ENCODE measurements at places on chromosomes 1 and 21.

DNA sequence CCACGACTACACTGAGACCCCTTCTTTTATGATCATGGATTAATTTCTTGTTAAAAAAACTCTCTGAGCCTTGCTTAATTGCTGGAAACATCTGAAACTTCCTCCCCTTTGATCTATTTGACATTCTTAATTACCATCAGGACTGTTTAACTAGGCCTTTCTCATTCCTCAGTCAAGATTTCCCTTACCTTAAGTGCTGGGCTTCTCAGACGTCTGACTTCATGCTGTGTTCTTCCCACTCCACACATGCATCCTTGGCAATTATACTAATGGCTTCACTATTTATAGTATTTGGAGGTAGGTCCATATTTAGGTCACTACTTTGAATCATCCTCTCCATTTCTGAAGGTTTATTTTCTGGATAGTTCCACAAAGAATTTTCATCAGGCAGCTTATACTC, 341.3 kb upstream of the TMPRSS15 start:
- no peak for DNase-seq

DNA sequence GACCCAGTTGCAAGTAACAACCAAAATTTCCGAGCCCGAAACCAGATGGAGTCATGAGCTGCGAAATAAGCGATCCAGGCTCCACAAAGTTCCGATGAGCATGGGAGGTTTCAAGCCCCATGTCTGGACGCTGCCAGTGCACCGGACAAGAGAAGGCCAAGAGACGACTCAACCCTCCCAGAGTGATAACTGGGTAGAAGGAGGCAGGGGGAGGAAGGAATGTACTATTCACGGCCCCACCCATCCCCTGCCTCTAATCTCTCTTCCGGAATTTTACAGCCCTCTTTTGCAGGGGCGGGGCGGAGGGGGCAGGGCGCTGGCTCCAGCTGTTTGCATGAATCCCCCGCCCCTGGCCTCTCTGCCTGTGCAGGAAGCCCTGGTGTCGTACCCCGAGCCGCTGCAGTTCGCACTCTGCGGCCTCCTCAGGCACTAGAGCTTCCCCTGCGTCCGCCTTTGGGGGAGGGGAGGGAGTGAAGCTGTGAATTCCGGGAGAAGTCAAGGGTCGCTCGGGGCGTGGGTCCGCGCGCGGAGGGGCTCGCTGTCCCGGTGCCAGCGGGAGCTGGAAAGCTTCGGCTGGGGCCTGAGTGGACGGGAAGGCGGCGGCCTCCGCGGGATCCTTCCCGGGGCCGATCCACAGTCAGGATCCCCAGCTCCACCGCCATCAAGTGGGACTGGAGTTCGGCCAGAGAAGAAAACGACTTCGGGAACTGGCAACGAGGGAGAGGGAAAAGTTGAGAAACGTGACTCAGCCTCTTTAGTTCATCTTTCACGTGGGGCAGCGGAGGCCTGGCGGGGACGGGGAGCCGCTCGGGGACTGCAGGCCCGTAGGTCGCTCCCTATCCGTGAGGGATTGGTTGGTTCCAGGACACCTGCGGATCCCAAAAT, 6.3 kb upstream of the PTP4A2 start:
- no peak for DNase-seq

DNA sequence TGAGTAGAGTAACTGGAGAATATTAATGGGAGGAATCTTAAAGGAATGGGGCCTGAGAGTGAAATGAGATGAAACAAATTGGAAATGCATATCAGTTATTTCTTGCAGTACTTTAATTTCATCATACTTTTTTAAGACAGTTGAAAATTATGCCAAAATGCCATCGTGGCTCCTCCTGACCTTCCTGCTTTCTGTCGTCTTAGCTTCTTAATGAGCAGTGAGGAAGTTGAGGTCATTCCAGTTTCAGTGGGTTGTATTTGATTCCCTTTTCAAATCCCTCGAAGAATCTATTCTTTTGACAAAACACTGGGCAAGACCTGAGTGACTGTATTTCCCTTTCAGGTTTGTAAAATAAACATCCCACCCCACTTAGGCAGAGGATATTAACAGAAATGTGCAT, 134.9 kb upstream of the MAP1LC3C start:
- no peak for DNase-seq

DNA sequence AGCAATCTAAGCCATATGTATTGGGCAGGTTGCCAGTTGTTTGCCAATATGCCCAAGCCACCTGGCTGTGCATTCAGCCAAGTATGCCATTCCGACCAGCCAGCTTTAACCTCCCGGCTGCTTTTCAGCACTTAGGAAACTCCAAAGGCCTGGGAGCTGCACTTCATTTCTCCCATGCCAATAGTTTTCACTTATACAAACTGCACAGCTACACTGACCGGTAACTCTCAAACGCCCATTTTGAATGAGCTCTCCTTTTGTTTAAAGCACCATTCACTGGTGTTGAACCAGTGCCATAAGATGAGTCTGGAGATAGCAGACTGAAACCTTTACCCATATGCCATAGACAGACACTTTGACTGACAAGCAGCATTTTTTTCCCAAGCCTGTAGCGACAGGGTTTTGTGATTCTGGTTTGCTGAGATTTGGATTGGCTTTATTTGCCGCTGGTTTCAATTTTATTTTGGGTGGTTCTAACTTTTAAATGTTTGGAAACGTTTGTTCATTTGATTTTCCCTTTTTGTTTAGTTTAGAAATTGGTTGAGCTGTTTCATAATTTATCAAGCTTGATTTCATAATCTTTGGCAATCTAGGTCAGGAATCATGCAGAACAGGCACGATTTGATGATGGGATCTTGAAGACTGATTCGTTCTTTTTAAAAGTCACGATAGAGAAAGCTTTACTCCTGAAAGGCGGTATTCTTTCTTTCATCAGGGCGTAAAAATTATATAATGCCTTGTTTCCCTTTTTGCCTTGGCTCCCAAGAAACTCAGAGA, 144.6 kb downstream of the NFIA start:
- DNase-seq = peak; percentile 60

- DNase-seq = no peak
Observed at GRCh38 chr1:231926340-231926739, 299.8 kb downstream of the DISC1 start.

GRCh38 chr1:58456470-58456869, 90.1 kb downstream of the OMA1 start:
- DNase-seq = no peak

DNA sequence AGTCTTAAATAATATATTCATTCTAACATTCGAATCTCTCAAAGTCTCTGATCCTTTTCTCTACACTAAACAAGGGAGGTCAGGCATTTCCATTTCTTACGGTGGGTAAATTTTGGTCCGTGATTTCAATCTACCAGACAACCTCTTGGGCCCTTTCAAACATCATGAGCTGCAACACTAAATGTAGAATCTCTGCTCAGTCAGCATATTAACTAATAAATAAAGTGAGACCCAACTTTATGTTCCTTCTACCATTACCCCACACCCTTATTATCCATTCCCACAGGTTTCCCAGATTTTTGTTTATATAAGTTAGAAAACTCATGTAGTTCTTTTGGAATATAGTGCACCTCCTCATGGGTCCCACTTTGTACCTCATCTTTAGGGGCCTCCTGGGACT, 24.9 kb downstream of the SLAMF7 start:
- no peak for DNase-seq

- no peak for DNase-seq
Observed at GRCh38 chr1:212381397-212382035, 33.2 kb downstream of the PACC1 start.

DNA sequence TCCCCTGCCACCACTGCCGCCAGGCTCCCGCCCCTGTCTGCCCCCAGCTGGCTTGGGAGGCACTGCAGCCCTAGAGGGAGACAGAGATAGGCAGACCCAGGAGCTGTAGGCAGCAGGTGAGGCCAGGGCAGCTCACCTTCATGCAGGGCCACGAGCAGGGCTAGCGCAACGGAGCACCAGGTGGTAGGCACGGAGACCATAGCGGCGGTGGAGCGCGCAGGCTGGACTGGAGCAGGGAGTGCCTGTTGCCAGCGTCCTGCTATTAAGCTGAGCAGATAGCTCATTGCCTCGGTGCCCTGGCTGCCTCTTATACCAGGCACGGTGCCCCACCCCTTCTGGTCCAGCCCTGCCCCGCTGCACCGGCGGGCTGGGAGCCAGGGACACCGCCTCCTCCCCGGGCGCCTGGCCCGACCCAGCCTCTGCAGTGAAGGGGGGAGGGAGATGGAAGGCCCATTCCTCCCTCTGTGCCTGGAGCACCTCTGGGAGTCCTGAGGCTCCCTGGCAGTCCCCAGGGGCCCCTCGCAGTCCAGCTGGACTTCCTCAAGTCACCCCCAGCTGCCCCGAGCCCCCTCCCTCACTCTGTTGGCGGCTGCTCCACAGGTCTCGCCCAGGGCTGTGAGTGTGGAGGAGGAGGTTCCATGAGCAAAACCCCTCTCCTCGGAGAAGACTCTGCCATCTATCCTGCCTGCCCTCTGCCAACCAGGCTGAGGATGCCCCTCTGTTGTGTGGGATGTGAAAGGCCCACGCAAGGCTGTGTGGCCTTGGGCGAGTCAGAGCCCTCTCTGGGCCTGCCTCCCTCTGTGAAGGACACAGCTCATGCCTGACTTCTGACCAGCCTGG, at the start of gene EDN2:
Gene EDN2, minus strand, starts transcription at position 282 of the 840 bp plus-strand sequence. Its CDS starts 82 bp downstream, at position 200.
- DNase-seq = peak; percentile 85

- peak; percentile 17 for DNase-seq
Observed at GRCh38 chr1:215568299-215568692, 1.2 kb downstream of the KCTD3 start.

GRCh38 chr1:77582905-77583304, 99.6 kb downstream of the ZZZ3 start:
- DNase-seq = no peak

DNA sequence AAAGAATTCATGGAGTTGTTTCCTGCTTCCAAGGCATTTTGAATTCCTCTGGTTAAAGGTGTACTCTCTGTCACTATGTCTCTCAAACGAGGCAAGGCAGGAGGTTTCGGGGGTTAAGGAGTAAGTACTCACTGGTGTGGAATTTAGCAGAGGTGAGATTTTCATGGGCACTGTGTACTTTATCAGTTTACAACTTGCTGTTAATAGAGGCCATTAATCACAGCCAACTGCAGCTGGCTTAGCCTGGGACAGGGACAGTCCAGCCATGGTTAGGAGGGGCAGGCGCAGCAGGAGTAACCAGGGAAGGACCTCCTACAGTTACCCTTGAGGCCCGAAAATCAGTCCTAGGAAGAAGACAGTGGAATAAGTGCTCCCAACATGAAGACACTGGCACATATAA, 18.1 kb upstream of the TMEM9 start:
- no peak for DNase-seq

DNA sequence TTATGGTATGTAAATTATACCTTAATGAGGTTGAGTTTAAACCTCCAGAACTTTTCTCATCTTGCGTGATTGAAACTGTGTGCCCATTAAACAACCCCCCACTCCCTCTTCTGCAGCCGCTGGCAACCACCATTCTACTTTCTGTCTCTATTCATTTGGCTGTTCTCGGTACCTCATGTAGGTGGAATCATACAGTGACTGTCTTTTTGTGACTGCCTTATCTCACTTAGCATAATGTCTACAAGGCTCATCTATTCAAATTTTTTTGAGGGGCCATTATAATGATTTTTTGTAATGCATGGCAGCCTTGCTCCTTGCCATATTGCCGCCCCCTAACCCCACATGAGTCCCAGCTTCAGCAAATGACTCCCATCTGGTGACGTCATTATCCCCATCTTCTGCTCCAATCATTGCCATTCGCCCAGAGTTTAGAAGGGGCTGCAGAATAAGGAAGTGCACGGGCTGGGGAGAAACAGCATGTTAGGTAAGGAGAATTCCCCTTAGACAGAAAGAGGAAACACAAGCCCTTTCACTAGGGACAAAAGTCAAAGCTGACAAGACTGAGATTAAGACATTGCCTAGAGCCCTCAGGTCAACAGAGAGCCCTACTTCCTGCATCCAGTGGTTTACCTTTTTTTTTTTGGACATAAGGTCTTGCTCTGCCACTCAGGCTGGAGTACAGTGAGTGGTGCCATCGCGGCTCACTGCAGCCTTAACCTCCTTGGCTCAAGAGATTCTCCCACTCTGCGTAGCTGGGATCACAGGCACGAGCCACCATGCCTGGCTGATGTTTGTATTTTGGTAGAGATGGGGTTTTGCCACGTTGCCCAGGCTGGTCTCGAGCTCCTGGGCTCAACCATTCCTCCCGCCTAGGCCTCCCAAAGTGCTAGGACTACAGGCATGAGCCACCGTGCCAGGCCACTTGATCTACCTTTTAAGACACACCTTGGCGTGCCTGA, 78.4 kb upstream of the ERRFI1 start:
- DNase-seq = no peak

GRCh38 chr21:45845063-45845769, 136.4 kb upstream of the COL6A1 start:
- DNase-seq = no peak

- DNase-seq = no peak
Observed at GRCh38 chr21:33821503-33822322, 93.9 kb downstream of the ATP5PO start.

GRCh38 chr1:29382851-29383745, 146.8 kb downstream of the PTPRU start:
- no peak for DNase-seq

DNA sequence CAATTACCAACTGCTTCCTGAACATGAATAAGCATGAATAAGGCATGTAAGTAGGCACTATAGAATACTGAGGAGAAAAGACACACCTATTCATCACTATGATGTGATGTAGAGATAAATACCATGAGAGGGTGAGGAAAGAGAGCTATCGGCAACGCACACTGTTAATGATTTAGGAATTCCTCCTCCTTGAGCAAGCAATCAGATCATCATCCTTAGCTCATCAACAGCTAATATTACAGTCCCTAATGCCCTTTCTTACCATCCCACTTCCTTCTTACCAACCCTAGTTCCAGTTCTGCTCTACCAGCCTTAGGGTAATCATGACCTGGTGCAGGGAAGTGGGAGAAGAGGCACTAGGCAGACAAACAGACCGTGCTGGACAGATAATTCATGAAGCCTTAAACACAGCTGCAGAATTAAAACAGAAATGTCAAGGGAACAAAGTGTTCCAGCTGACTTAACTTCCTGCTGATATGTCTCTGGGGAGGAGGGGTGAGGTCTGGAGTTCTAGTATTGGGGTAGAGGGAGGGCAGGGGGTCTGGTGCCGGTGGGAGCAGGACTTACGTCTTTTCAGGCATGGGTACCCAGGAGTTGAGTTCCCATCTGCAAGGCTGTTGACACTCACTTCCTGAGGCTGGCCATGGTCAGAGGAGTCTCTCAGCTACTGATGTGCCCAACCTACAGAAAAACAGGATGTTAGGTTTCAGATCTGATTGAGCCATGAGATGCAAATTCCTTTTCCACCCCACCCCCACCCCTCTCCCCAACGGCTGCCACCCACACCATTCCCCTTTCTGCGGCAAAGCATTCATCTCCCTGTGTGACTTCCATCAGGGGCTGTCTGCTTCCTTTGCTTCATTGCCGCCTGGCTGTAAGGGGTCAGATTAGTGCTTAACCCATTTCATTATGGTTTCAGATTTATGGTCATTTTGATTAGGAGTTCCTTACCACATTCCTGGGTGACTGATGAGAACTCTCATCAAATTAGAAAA, 12.6 kb upstream of the RCSD1 start:
- DNase-seq = no peak
